ENCODE measurements at places on chromosomes 12 and 14. TPM values are rescaled to one million over a fixed set of nuclear protein-coding genes. Genes with fewer than 3 reads are reported as not detected.

DNA sequence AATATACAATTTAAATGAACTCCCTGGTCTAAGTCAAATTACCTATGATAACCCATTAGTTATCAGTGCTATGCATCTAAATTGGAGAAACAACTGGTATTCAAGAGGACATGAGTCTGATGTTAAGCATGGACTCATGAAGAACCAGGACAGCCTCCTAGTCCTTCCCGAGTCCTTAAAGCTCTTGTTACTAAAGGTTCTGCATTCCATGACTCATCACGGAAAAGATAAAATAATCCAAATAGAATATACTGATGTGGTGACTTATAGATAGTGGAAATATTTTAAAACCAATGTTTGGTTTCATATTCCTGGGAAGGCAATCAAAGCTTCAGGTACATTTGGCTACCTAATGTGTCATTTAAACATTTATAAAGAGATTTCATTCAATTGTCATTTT, 117.2 kb upstream of the PMCH start:
- DNase-seq = no peak

Gene TROAP
- 37.7 TPM for polyA plus RNA-seq

GRCh38 chr14:42965512-42965911, 1358.8 kb downstream of the LRFN5 start:
- DNase-seq = no peak

Gene PRIMA1
- 5.0 TPM for polyA plus RNA-seq

DNA sequence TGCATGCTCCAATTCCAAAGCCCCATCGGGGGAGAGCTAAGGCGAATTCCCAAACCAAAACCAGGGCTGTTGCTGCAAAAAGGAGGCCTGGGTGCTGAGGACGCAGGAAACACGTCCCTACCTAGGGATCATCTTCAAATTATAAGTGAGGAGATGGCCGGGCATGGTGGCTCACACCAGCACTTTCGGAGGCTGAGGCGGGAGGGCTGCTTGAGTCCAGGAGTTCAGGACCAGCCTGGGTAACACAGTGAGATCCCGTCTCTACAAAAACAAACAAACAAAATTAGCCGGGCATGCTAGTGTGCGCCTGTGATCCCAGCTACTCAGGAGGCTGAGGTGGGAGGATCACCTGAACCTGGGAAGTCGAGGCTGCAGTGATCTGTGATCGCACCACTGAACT, 143.2 kb downstream of the CALM1 start:
- DNase-seq = no peak

- DNase-seq = no peak
Measured at GRCh38 chr14:61296719-61297502, 15.8 kb upstream of the TMEM30B start.

Gene FAM181A
- polyA plus RNA-seq = not detected
